ENCODE measurements at places on chromosomes 16 and 17. TPM values are rescaled to one million over a fixed set of nuclear protein-coding genes. Genes with fewer than 3 reads are reported as not detected.

Gene CSF3
- total RNA-seq: 0.34 TPM

Gene PLCG2
- 0.16 TPM for total RNA-seq

GRCh38 chr17:30134551-30134950, 17.9 kb downstream of the NSRP1 start:
- no peak for DNase-seq

GRCh38 chr16:26787924-26788323, 278.8 kb upstream of the C16orf82 start:
- no peak for DNase-seq

Gene TNFRSF17
- total RNA-seq: not detected

DNA sequence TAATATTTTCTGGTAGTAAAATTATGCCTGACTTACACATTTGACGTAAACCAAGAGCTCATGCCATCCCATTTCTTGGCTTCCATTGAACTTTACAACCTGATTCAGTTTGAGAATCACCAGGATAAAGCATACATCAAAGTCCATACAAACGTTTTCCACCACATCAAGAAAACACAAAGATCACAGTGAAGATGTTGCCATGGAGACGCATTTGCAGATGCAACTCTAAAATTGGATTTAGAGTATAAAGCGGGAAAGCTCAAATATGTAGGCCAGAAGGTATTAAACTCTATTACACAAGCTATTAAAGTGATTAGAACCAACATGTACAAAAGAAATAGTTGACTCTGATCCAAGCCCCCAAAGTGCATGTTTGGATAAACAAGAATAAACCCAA, 10.4 kb downstream of the C16orf46 start:
- DNase-seq: no peak

GRCh38 chr17:49216953-49217650, 6.6 kb downstream of the ABI3 start:
- no peak for DNase-seq

DNA sequence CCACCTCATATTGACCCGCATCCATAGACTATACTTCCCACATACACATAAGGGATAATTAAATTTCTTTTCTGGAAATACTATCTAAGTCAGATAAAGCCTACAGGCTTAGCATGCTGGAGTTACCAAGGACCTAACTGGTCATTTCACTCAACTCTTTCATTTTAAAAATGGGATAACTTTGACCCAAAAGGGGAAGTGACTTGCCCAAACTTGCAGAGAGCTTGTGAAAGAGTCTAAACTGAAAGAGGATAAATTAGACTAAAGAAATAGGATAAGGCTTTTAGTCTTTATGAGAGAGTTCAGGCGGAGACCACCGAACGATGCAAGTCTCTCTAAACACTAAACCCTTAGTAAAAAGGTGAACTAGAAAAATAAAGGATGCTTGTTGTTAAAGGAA, 3.9 kb upstream of the KRT33A start:
- no peak for DNase-seq

Gene TAC4
- total RNA-seq: not detected

Gene CSH1
- not detected for total RNA-seq

GRCh38 chr16:521381-522210, 5.9 kb upstream of the CAPN15 start:
- no peak for DNase-seq

GRCh38 chr17:66715076-66715675, 119.7 kb upstream of the CACNG5 start:
- no peak for DNase-seq

DNA sequence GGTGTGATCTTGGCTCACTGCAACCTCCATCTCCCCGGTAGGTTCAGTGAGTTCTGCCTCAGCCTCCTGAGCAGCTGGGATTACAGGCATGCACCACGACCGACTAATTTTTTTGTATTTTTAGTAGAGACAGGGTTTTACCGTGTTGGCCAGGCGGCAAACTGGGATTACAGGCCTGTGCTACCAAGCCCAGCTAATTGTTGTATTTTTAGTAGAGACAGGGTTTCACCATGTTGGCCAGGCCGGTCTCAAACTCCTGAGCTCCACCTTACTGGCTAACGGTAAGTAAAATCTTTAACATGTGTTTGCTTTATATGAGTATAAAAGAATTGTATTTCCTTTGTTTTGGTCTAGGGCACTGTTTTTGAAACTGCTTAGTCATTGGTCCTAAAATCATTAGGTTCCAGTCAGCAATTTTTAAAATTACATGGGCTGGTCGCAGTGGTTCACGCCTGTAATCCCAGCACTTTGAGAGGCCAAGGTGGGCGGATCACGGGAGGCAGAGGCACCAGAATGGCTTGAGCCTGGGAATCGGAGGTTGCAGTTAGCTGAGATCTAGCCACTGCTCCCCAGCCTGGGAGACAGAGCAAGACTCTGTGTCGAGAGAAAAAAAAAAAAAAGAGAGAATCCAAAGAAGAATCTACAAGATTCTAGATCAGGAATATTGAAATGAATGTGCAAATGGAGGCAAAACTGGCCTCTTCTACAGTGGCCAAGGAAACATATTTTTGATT, 3.6 kb downstream of the FLYWCH1 start:
- no peak for DNase-seq

Gene SPATA32
- not detected for total RNA-seq

Gene KCNH6
- not detected for total RNA-seq

DNA sequence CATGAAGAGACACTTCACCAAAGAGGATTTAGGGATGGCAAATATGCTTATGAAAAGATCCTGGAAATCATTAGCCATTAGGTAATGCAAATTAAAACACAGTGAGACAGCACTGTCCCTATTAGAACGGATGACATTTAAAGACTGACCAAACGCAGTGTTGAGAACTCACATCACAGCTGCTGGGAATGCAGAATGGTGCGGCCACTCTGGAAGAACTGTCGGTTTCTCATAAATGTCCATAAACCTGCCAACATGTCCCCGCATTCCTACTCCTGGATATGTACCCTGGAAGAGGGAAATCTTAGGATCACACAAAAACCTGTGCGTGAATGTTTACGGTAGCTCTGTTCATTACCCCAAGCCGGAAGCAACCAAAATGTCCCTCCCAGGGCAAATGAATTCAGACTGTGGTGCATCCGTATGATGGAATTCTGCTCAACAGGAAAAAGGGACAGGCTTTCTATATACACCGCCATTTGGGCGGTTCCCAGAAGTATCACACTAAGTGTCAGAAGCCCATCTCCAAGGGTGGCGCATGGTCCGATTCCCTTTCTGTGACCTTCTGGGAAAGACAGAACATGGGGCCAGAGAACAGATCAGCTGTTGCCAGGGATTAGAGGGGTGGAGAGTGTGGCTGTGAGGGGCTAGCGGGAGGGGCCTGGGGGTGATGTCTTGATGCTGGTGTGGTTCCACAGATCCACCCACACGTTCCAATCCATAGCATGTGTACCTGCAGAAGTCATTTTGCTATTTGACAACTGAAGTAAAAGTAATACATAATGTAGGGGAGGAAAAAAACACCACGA, 197.2 kb upstream of the CHMP6 start:
- no peak for DNase-seq

DNA sequence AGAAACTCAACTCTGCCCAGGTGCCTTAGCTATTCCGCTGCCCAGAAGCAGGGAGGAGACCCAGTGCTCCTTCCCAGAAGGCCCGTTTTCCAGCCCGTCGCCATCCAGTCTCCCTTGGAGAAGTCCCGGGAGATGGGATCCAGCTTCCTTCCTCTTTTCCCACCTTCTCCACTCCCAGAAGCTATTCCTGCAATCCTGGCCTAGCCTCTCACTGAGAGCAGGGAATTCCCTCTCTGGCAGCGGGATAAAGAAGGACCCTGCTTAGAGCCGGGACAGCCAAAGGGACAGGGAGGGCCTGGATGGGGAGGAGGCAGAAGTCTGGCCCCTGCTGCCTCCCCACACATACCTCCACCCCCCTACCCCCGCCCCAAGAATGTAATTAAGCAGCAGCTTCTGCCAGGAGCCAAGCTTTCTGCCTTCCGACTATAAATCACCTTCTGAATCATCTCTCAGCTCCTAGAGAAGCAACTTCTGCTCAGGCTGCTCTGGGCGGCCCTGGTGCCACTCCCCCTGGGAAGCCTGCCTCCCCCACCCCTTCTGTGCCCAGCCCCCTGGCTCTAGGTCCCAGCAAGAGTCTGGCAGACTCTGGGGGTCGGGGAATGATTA, 6.4 kb downstream of the WNT3 start:
- DNase-seq: peak; percentile 71

GRCh38 chr17:74402048-74402447, 29.8 kb upstream of the GPRC5C start:
- no peak for DNase-seq

Gene EFNB3
- 0.13 TPM for total RNA-seq

DNA sequence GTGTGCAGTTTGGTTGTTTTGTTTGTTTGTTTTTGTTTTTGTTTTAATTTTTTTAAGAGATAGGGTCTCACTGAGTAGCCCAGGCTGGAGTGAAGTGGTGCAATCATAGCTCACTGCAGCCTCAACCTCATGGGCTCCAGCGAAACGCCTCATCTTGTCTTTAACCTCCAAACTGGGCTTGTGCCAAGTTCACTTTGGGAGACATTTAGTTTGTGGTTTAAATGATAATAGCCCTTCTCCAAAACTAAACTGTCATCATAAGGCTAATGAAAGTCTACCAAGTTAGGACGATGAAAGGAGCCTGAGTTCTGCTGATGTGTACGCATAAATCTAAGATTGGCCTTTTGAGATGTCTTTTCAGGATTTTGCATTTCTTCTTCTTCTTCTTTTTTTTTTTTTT, 6.5 kb upstream of the CARD14 start:
- DNase-seq: no peak

- peak; percentile 79 for DNase-seq
Measured at GRCh38 chr16:15502041-15502725, 67.8 kb downstream of the BMERB1 start.

DNA sequence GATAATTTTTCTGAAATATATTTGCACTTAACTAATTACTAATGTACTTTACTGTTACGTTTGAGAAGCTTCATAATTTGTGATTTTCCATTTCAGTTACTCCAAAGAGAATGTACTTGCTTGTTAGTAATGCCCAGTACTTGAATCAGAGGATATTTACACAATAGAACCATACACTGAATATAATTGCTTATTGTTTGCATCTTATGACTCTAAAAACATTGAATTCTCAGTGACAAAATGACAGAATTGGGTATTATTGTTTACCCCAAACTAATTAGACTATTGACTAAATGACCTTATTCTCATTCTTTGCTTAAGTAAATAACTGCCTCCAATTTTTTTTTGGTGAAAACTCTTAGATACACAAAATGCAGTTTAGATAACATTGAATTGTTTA, 8.9 kb downstream of the CCP110 start:
- DNase-seq: no peak

Gene CCL13
- total RNA-seq: not detected

GRCh38 chr17:74433421-74434121, 1.7 kb downstream of the GPRC5C start:
- no peak for DNase-seq

Gene PLA2G10
- total RNA-seq: not detected

DNA sequence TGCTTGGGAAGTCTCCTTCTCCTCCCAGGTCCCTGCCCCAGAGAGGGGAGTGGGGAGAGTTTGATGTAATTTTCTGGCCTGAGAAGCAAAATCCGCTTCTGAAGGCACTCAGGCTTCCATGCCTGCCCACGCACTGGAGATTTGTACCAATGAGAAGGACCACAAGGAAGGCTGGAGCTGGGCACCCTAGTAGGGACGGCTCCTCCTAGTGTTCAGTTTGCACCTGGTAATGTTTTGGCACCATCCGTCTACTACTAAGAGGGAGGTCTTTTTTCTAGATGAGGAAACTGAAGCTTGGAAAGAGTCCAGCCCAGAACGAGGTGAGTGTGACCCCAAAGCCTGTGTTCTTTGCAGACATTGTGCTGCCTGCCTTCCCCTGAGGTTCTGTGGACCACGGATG, 83.6 kb upstream of the NLRP1 start:
- DNase-seq: no peak

DNA sequence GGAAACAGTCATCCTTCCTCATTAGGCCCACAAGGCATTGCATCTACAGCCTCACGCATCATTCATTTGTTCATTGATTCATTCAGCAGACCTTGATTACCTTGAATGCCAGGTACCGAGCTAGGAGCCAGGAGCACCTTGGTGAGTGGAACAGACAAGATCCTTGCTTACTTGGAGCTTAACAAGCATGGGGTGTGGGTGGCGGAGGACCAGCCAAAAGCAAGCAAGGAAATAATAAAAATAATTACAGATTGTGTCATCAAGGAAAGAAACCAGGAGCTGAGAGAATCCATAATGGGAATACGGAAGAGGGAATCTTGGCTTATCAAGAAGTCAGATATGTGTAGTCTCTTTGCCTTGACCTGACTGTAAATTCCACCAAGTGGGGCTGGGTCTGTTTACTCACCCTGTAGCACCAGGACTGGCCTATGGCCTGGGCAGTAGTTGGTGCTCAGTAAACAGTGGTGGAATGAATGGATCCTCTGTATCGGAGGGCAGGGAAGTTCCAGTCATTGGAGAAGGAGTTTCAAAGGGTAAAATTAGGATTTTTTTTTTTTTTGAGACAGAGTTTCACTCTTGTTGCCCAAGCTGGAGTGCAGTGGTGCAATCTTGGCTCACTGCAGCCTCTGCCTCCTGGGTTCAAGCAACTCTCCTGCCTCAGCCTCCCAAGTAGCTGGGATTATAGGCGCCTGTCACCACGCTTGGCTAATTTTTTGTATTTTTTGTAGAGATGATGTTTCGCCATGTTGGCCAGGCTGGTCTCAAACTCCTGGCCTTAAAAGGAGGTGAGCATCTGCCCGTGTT, 157.7 kb downstream of the MSI2 start:
- no peak for DNase-seq

DNA sequence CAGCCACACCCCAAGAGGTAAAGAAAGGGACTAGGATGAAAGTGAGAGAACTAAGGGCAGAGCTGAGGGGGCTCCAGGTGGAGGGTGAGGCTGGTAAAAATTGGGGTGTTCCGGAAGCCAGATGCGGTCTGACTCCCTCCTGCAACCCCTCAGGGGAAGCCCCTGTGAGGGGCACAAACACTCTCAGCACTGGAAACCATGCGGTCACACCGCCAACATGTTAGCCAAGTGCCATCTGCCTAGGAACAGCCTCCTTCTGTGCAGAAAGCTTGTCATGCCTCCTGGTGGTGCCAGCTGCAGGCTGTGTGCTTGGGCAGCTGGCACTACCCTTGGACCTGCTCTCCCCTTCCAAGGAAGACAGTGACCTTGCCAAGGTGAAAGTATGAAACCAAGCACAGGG, 83.5 kb upstream of the RPL38 start:
- DNase-seq: no peak

- no peak for DNase-seq
Measured at GRCh38 chr17:371583-371982, 19.0 kb upstream of the RPH3AL start.

Data from HFFc6 (cell line).